CD8-positive, alpha-beta T cell (primary cell): ENCODE measurements at places on chromosomes 7 and 10.

GRCh38 chr7:19030281-19030680 is 87.2 kb downstream of the TWIST1 start:
- no peak for DNase-seq

- DNase-seq, result no peak
These were observed 228.6 kb downstream of the FGFR2 start for GRCh38 chr10:121369616-121370015.

- no peak for DNase-seq
These were observed 316.9 kb downstream of the INHBA start for GRCh38 chr7:41385996-41386395.

DNA sequence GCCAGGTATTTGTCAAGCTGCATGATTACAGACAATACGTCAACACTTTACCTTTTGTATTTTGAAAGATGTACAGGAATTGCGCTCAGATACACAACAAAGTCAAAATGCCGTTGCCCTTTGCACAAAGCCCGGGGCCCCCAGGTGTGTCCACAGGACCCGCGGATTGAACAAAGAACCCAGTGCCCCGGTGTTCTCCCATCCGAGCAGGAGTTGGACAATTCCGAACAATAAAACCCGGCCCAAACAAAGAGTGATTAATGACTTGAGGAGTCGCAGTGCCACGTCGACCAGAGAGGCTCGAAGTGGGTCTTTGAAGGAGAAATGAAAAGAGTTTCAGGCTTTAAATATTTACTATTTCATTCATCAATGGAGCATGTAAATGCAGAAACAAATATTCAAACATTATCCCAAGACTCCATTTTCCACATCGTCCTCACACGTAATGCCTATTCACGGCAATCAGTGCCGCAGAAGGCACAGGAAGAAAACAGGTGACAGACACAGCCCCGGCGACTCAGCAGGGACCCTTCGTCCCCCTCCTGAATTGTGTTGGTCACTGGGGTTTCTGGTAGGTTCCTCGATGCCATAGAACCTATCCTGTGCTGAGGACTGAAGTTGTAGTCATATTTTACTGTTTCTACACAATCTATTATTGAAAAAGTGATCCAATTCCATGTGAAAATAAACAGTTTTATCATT is 70.9 kb upstream of the MGMT start:
- DNase-seq, result no peak

DNA sequence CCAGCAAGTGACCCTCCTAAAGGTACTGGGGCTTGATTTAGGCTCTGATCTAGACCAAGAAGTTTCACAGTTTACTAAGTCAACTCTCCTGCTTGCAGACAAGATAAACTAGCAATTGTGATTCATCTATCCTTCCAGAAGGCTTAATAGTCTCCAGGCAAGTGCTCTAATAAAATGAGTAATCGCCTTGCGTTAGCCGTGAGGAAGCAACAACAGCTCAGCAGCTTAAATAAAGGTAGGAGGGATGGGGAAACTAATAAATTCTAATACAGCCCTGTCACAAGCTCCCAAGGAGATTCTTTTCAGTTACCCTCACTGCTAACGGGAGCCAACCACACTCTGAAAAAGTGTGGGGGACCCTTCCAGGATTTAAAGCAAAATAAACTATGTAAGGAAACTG is 48.4 kb downstream of the FRMD4A start:
- no peak for DNase-seq

- DNase-seq, result no peak
These were observed 1.9 kb downstream of the CTTNBP2 start for GRCh38 chr7:117871401-117871777.

DNA sequence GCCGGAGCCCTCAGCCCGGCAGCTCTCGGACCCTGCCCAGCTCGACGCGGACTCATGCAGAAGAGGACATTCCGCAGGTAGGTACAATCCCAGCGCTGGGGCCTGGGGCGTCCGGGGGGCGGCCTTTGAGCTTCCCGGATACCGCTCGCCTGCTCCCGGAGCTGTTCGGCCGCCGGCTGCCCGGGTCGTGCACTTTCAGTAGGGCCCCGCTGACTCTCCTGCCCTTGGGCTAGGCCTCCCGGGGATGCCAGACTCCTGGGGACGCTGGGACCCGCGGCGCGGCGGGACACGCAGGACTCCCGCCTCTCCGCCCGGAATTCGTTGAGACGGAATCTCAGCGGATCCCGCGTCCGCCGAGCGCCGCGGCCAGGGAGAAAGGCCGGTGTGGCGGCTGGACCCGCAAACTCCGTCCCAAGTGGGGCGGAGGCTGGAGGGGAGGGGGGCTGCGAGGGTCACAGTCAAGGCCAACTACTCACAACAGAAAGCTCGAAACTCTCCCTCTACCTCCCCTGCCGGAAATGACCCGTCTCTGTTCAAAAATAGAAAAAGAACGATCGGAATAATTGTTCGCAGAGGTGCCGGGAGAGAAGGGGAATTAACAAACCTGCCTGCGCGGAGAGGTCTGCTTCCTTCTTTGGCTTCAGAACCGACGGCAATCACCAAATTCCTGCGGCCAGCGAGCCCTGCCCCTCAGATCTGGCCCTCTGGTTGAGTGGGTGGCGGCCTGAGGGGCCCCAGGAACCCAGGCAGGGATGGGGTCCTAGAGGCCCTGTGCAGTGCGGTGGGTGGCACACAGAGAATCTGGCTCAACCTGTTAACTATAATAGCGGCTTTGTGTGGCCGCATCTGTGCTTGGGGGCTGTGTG is 9.2 kb downstream of the TLX1 start:
- DNase-seq, result no peak

DNA sequence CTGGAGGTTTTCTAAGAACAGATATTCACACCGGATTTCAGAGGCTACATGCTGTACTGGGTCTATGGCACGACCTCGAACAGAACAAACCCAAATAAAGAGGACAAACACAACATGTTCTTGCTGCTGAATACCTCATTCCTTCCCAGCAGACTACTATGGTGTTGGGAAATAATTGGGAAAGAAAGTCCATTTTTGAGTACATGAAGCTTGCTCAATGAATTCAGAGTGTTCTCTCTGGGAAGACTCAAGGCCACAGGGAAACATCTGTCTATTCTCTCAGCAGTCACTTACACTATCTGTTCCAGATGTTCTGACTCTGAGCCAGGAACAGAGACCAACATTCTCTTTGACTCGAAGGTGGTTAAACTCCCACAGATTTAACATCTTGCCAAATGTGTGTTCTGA is 30.9 kb downstream of the LAMB1 start:
- DNase-seq, result no peak
